ENCODE measurements at places on chromosomes 3 and 15.

DNA sequence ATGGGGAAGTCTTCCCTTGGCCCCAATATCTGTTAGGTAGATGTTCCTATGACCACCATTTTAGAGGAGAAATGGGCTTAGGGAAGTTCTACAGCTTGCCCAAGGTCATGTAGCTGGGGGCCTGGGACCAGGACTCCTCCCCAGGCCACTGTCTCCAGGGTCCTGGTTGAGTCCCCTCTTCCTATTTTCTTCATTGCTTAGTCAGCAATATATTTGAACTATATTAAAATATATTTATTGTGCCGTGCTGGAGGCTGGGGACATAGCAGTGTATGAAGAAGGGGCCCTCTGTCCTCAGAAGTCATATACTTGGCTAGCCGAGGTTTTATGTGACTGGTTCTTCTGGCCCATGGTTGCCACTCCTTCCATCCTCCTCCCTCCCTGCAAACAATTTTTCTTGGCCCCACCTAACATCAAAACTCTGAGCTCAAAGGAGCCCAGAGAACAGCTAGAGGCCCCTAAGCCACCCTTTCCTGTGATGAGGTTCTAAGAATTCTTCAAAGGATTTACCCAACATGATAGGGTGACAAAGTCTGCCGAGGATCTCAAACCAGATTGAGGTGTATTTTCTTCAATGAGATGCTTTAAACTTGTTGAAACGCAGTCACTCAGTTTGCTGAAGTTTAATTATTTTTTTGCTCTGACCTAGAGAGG, 121.2 kb upstream of the RASGRP1 start:
- no peak for DNase-seq

GRCh38 chr15:66027268-66027805, 158.0 kb downstream of the RAB11A start:
- no peak for DNase-seq

DNA sequence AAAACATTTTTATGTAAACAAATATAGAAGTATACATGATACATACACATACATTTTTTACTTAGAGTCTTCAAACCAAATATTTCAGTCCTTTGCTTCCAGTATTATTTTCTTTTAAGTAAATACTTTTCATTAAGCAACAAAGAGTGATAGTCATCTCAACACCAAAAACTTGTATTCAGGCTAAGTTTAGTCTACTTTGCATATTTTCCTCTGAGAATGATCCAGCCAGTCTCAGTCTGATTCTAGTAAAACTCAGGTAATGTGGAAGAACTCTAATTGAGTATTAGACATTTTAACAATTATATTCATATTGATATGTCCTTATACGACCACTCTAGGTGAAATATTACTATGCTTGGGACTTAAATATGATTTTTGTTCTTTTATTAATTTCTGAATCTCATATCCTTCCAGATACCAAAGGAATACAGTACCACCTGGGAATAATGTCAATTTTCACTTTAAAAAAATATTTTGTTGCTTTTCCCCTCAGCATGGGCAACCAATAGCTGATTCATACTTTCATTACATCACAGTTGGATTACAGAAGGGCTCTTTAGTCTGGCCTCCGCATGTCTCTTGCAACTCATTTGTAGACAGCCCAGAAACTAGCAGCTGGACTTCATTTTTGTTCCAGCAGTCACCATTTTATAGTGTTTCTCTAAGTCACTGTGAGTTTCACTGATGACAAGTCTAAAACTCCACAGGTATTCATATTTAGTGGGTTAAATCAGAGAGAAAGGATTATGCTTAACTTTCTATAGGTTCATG, 390.4 kb downstream of the ZBTB20 start:
- no peak for DNase-seq

GRCh38 chr15:68445351-68445750, 13.4 kb upstream of the ITGA11 start:
- DNase-seq, result no peak

GRCh38 chr3:5791558-5791957, 604.1 kb downstream of the EDEM1 start:
- DNase-seq, result no peak

GRCh38 chr3:72630327-72630968, 217.8 kb downstream of the SHQ1 start:
- peak; percentile 62 for DNase-seq

DNA sequence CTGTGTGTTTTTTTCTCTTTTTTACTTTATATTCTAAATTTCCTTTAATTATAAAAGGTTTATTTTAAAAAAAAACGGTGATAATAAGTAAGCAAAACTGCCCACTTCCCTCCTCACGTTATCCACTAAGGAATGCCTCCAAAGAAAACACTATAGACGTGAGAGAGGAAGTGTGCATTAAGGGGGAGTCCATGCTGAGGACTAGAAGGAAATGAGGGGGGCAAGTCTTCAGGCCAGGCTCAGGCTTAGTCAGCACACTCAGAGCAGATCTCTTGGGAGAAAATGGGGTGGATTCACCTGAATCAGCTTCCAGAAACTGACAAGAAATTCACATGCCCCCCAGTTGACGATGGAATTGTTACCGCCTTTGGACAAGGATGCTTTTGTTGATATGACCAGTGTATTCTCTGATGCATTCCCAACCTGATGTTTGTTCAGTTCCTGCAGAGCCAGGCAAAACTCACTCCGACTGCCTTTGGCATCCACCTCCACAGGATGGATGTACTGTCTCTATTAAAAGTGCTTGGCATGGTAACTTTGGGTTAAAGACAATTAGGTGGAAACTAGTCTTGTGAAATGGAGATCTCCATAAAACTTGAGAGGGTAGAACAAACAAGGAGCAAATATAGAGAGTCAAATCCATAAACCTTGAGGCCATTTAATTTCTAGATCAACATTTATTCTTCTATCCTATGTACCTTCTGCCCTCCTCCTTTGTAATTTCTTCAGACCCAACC, 167.8 kb downstream of the MYRIP start:
- DNase-seq, result no peak

DNA sequence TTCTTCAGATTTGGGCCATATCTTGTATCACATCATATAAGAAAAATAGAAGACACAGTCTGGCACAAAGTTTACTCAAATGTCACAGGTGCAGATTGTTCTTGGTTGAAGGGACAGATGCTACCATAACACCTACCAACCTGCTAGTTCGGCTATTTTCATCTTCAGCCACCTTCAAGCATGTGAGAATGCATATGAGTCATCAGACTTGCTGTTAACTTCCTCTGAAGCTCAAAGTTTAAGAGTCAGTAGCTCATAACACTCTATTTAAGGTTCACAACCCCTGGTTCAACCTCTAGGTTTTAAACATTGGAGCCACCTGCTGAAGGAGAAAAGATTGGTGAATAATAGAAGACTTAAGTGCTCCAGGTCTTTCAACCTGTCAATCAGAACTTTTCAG, 522.8 kb downstream of the NLGN1 start:
- no peak for DNase-seq

GRCh38 chr3:130935761-130936492, 42.0 kb downstream of the ATP2C1 start:
- DNase-seq, result no peak

GRCh38 chr15:60798821-60799220, 319.9 kb upstream of the ICE2 start:
- no peak for DNase-seq

DNA sequence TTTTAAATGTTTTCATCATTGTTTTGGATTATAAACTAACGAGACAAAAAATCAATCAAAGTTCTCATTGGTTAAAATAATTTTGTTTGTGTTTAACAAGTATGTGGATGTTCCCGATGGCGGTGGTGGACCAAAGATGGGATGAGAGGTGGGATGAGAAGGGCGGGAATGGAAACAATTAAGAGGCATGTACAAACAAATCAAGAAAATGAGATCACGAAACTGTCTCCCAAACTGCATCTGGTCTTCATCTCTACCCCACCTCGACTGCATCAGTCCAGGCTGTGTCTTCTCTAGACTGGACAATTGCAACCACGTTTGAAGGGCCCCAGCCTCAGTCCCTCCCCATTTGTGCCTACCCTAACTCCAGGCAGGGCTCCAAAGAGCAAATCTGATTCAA, 56.1 kb downstream of the SLC12A8 start:
- DNase-seq, result no peak

DNA sequence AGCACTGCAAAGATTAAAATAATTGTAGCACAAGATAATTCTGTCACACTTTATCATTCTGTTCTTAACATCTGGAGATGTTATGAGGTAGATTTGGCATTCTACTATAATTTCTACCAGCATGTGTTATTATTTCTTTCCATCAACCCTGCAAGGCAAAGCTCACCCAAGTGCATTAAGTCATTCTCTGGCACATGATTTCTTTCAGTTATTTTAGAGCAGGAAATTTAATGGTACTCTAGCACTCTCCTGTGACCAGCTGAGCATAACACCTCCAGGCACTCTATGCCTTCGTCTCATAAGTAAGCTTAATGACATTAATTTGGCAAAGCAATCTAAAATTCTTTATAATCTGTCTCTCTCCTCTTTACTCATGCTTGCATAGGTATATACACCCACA, 300.2 kb upstream of the GPR149 start:
- DNase-seq, result no peak

GRCh38 chr15:88202231-88202630, 54.3 kb downstream of the NTRK3 start:
- no peak for DNase-seq

- DNase-seq, result no peak
Measured at GRCh38 chr15:36161771-36162212, 417.6 kb upstream of the CDIN1 start.
